ENCODE measurements at places on chromosomes 6 and 20.

DNA sequence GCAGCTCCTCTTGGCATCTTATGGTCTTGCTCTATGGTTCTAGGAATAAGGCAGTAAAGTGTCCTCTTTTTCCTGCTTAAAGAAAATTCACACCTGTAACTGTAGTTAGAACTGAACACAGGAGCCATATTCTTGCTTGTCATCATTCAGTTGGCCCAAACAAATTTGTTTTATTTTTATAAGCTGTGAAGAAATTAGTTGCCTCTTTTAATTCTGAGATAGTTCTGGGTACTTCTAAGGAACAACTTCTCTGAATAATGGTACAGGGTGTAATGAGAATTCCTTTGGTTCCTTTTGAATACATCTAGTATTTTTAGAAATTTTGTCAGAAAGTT lies 1.4 kb downstream of the MAP3K4 start:
- no peak for DNase-seq

DNA sequence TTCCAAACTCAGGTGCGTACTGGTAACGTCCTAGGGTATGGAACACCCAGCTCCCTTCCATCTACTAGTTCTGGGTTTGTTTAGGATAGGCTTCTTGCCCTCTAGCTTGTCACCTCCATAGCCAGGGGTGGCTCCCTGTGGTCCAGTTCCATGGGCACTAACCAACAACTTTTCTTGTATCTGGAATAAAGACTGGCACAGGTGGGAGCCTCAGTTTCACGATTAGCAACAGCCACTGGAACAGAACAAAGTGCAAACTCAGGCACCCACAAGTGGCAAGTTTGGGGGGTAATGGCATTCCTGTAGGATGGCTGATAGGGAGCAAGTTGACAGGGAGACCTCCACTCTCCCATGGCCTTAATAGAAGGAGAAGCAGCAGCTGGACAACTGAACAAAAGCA lies 5.6 kb upstream of the APMAP start:
- no peak for DNase-seq

DNA sequence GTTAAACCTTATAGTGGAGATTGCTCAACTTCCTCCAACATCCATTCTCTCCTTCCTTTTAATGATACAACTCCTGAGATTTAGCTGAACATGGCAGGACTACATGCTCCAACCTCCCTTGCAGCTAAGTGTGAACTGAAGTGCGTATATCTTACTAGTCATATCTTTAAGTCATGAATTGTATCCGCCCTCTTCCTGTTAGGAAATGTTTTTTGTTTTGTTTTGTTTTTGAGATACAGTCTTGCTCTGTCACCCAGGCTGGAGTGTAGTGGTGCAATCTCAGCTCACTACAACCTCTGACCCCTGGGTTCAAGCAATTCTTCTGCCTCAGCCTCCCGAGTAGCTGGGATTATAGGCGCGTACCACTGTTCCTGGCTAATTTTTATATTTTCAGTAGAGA lies 8.8 kb upstream of the OSTM1 start:
- DNase-seq = no peak

DNA sequence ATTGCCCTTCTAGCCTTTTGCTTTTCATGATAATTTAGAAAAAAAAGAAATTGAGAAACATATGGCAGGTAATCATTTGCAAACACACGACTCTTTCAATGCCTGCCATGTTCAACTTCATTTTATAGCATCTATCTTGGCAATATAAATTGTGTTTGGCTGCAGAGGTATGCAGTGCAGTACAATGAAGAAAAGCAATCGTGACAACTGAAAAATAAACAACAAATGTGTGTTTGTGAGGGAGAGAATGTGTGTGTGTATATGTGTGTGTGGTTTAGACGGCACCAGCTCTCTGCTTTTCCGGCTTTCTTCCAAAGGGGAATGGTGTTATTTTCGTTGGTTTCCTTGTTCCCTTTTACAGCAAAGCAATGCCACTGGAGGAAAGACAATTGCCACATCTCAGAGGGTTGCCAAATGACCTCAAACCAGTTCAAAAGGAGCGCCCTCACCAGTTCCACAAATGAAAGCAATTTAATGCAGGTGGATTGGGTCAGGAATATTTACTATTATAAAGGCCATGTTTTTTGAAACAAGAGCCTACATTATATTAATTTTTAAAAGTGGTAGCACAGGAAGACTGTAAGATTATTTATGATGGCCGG lies 587.2 kb downstream of the PRKN start:
- no peak for DNase-seq

- DNase-seq = no peak
These were observed 21.7 kb upstream of the EPB41L1 start for GRCh38 chr20:36132802-36133211.

- DNase-seq = no peak
These were observed 26.2 kb downstream of the CCN2 start for GRCh38 chr6:131924881-131925474.

DNA sequence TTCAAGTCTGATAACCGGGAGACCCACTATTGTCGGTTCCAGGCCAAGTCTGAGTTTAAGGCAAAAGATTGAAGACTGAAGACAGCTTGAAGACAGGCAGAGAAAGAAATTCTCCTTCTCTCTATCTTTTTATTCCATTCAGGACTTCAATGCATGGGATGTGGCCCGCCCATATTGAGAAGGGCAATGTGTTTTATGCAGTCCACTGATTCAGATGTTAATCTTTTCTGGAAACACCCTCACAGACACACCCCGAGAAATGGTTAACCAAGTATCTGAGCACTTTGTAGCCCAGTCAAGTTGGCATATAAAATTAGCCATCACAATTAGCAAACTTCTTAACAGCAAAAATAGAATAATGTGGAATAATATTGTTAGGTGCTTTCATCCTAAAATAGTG lies 75.5 kb upstream of the FABP7 start:
- DNase-seq = no peak

GRCh38 chr6:131727467-131727866 lies 16.6 kb upstream of the CTAGE9 start:
- no peak for DNase-seq

- DNase-seq = no peak
These were observed 40.9 kb upstream of the GCM1 start for GRCh38 chr6:53189554-53189953.

- no peak for DNase-seq
These were observed 1.8 kb upstream of the KCNQ5 start for GRCh38 chr6:72619883-72620696.

All from GOT3 (cell line).